Right forelimb (tissue), 1 donor: ENCODE measurements at places on chromosomes 13 and 19.

DNA sequence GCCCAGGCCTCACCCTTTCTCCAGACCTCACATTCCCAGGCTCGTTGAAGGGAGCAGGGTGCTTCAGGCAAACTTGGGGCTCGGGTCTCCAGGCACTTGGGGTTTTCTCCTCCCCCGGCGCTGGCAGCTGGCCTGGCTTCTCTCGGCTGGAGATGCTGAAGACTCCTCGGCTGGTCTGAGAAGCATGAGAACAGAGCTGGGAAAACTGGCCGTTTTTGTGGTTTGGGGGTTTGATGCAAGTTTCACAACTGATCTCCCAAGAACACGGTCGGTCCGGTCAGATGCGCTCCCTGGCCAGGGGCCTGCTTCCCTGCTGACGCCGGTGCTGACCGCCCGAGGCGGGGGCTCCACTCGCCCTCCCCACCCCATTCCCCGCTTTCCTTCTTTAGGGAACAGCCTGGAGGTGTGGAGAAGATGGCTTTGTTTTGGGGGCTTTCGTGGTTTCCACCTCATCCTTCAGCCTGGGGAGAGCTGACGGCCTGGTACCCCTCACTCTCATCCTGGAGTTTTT is 35.3 kb downstream of the CEBPA start:
- DNase-seq = no peak

DNA sequence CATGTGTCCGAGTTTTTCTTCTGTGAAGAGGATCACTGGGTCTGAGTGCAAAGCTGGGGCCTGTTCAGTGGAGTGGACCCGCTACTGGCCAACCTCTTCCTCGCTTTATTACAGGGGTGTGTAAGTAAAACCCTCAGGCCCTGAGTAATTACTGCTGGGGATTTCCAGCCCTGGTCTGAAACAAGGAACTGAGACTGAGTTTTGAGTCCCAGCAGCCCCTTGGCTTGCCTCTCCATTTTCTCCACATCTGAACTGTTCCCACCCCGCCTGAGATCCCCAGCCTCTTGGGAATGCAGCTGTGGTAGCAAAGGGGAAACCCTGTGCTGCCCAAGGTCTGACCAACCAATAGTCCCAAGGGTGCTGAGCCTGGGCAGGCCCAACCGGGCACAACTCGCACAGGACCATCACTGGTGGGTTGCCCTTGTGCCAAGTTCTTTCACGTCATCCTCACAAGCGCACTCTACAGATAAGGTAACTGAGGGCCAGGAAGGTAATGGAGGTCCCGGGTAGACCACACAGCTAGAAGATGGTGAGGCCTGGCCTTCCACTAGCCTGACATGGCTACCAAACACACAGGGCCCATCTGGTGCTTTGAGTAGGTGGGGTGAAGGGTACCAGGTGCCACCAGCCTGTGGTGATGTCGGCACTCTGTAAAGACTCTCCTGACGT is 13.7 kb upstream of the SLC35E1 start:
- no peak for DNase-seq

DNA sequence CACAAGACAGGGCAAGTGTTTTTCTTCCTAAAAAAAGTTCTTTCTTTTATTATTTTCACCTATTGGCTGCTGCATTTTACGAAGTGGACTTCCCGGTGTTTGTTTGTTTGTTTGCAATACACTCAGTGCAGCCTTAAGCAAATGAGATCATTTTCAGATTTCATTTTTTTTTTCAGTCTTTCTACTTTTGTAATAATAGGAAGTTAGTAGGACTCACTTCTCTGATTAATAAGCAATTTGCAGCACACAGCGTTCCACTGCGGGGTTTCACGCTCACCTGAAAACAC is 128.3 kb downstream of the STK24 start:
- DNase-seq = no peak

DNA sequence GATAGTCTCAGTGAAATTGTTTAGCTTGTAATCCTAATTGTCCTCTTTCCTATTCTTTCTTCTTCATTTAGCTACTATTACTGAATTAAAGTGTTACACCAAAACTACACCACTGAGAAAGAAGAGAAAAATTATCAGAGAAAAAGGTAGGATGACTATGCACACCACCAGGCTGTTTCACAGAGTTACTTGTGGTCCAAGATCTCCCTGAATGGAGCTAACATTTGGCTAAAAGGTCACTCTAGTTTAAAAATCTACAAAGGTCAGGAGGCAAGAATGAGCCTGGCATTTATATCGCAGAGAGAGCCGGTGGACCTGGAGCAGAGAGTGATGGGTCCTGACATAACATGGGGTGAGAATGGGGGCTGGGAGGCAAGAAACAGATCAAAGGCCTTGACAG is 37.0 kb upstream of the EEF1AKMT1 start:
- DNase-seq = no peak

GRCh38 chr19:7924651-7925170 is 1.2 kb downstream of the CTXN1 start:
- no peak for DNase-seq

DNA sequence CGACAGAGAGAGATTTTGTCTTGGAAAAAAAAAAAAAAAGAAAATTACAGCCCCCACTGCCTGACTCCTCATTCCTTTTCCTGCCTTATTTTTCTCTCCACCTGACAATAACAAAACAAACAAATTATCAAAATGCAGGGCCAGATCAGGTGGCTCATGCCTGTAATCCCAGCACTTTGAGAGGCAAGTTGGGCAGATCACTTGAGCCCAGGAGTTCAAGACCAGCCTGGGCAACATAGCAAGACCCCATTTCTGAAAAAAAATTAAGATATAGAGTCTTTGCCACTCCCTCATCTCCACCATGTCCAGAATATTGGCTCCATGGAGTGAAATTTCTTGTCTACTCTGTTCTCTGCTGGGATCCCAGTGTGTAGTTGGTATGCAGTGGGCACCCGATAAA is 7.2 kb downstream of the CERS4 start:
- no peak for DNase-seq

DNA sequence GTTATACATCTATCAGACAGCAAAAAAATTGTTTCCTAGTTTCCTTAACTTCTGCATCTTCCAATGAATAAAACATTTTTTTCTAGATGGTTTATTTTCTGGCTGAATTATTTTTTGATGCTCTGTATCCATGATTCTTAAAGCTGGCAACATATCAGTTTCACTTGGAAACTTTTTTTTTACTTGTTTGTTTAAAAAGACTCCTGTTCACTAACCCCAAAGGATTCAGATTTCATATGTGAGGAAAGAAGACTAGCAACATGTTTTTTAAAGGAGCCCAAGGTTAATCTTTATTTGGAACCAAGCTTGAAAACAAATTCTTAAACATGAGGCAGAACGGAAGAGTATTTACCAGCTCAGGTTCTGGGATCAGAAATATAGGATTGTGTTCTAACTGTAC is 632.3 kb downstream of the SLITRK6 start:
- no peak for DNase-seq

DNA sequence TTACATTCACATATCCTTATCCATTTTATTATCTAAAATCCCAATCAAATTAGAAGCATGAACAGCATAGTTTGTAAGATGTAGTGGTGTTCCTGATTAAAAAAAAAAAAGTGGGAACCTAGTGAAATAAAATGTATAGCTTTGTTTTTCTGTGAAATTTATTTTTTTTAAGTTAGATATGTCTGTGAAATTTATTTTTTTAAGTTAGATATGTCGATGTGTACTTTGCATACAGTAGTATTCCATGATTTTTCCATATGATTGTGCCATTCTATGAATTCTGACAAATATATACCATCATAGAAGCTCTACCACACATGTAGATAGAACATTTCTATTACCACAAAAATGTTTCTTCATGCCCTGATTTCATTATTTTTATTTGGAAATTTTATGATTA is 6.0 kb upstream of the MAB21L1 start:
- no peak for DNase-seq

- no peak for DNase-seq
Measured at GRCh38 chr13:95929430-95929829, 123.8 kb downstream of the UGGT2 start.

- peak; percentile 65 for DNase-seq
Measured at GRCh38 chr19:5138606-5139582, 170.0 kb downstream of the KDM4B start.

DNA sequence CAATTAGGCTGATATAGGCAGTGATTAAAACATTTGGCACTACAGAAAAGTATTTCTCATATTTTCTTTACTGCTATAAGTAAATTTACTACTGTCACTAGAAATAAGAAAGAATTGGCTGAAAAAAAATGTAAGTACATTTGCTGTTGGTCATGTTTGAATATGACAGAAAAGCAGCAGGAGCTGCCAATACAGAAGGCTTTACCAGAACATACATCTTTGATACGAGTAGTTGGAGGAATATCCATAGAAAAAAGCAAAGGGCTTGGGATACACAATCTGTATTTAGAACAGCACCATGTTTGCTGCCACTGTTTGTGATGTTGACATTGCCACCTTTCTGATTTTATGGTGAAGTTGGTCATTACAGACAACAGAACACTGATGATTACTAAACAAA is 21.6 kb downstream of the PCDH9 start:
- DNase-seq = no peak

DNA sequence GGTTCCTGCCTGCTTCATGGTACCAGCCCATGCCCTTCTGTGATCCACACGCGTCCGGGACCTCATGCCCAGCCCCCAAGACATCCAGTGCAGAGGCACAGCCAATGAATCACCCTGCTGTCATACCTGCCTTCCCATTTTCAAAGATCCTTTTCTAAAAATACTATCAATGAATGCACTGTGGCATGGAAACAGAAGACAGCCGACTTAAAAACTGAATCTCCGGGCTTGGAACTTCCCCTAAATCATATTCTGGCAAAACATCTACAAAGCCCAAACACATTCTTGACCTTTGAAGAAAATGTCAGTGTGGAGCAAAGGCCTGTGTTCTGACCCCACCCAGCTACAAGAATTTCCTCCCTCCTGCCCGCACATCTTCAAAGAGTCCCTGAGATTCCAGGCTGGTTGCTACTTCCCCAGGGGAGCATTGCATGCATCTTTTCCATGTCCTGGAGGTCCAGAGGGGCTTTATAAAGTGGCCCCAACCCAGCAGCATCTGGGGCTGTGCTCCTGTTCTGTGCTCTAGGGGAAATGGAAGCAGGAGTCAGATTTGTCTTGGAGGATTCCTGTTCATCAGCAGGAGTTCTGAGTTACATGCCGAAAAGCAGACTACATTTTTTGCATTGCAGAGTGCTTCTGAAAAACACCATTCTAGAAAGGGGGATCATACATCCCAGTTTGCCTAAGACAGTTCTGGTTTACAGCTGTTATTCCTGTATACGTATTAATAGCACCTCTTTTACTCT is 135.2 kb downstream of the USP12 start:
- DNase-seq = no peak
